ENCODE measurements at places on chromosomes 1 and 21. TPM values are rescaled to one million over a fixed set of nuclear protein-coding genes. Genes with fewer than 3 reads are reported as not detected.

- DNase-seq: no peak
These were observed 18.4 kb upstream of the GFI1 start for GRCh38 chr1:92505015-92505692.

C1orf115 gene
- 0.52 TPM for total RNA-seq

PPFIA4 gene
- total RNA-seq: 1.6 TPM

DNA sequence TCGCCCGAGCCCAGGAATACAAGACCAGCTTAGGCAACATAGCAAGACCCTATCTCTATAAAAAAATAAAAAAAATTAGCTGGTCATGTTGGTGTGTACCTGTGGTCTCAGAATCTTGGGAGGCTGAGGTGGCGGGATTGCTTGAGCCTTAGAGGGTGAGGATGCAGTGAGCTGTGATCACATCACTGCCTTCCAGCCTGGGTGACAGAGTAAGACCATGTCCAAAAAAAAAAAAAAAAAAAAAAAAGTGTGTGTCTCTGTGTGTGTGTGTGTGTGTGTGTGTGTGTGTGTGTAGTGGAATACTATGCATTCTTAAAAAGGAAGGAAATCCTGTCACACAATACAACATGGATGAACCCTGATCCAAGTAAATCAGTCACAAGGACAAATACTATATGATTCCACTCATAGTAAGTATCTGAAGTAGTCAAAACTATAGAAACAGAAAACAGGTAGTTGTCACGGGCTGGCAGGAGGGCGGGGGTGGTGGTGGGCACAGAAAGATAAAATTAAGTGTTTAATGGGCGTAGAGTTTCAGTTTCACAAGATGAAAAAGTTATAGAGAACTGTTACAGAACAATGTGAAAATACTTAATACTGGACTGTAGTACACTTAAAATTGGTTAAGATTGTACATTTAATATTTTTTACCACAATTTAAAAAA is 47.8 kb downstream of the SELENOF start:
- no peak for DNase-seq

- DNase-seq: no peak
These were observed 20.2 kb downstream of the DHRS3 start for GRCh38 chr1:12597792-12598191.

Measured in naive thymus-derived CD8-positive, alpha-beta T cell (primary cell).